ENCODE measurements at places on chromosomes 6 and 20. TPM values are rescaled to one million over a fixed set of nuclear protein-coding genes. Genes with fewer than 3 reads are reported as not detected.

GRCh38 chr20:4484379-4484997 lies 237.2 kb upstream of the PRND start:
- DNase-seq: no peak

DNA sequence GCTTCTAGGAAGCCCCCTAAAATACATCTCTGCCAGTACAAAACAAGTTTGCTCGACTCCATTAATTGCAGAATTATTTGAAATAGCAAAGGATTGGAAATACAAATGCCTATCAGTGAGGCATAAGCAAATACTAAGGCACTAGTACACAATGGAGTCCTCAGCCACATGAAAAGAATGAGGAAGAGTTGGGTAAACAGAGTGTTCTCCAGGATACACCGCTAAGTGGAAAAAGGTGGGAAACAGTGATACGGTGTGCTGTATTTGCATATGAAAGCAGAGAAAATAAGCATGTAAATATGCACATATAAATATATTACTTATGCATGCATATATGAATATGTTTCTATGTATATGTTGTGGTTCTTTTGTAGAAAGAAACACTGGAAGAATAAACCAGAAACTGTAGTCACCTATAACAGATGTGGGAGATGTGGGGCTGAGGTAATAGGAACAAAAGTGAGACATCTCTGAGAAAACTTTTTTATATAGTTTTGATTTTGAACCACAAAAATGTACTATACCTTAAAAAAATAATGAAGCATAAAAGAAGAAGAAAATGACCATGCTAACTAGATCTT lies 143.4 kb upstream of the MYLIP start:
- no peak for DNase-seq

GRCh38 chr6:35833536-35833935 lies 28.4 kb downstream of the LHFPL5 start:
- DNase-seq: no peak

ETV7 gene
- 0.09 TPM for total RNA-seq

TUBB1 gene
- total RNA-seq: not detected

DNA sequence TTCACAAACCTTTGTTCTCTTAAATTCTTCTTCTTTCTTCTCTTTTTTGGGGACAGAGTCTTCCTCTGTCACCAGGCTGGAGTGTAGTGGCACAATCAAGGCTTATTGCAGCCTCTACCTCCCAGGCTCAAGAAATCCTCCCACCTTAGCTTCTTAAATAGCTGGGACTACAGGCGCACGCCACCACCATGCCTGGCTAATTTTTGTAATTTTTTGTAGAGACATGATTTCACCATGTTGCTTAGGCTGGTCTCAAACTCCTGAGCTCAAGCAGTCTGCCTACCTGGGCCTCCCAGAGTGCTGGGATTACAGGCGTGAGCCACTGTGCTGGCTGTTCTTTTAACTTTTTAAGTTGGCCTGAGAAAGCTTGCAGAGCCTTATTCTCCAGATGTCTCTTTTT lies 48.0 kb downstream of the NCOA3 start:
- no peak for DNase-seq

DNA sequence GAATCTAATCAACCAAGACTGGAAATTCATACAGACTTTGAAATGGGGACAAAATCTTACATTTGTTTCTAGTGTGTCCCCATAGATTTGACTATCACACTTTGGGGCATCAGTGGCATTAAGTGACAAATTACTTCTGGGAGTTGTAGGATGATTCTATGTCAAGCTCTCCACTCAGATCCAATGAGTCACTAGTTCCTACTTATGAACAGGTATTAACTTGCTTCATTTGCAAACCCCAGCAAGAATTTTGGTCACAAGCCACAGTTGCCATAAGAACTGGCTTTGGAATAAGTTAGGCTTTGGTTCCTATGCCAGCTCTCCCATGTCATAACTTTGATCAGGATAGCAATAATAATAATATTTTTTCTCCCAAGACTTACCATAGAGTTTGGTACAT lies 77.6 kb upstream of the PTPRK start:
- no peak for DNase-seq

GRCh38 chr6:6406715-6407070 lies 86.2 kb upstream of the F13A1 start:
- DNase-seq: no peak

- peak; percentile 76 for DNase-seq
These were observed 86.2 kb downstream of the PLEKHG1 start for GRCh38 chr6:150685860-150686259.

DNA sequence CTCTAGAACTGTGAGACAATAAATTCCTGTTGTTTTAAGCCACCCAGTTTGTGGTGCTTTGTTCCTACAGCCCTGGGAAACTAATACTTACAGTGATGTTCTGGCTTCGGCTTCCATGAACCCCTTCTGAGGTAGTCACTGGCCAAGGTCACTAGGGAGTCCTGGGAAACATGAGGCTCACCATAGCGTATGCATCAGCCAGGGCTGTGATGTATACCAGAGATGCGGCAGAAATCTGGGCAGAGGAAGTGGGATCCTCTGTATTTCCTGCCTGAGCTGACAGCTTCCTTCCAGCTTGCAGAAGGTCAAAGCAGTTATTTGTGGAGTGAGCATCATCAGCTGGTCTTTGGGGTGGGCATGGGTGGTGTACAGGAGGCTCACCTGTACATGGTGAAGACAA lies 27.9 kb downstream of the KAT14 start:
- DNase-seq: peak; percentile 28

DNA sequence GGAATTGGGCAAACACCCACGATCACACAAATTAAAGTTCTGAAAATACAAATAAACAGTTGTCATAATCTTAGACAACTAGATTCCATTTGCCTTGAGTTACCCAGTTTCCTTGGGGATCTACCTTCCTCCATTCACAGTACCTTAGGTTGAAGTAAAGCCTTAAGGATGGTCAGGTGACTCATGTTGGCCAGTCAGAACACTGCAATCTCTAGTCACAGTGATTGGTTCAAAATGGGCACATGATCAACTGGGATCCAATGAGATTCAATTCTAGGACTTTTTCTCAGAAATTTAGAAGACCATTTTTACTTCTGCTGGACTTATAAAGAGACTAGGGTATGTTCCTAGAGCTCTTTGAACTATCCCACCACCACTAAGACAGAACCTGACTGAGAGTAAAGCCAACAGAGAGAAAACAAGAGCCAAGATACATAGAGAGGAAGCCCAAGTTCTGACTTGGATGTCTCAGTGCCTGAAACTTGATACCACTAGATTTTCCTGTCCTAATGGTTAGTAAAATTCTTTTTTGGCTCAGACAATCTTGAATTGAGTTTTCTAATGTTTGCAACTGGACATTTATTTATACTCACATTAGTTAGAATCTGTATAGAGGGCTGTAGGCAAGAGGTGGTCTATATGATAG lies 8.6 kb upstream of the CLIC5 start:
- no peak for DNase-seq

DNA sequence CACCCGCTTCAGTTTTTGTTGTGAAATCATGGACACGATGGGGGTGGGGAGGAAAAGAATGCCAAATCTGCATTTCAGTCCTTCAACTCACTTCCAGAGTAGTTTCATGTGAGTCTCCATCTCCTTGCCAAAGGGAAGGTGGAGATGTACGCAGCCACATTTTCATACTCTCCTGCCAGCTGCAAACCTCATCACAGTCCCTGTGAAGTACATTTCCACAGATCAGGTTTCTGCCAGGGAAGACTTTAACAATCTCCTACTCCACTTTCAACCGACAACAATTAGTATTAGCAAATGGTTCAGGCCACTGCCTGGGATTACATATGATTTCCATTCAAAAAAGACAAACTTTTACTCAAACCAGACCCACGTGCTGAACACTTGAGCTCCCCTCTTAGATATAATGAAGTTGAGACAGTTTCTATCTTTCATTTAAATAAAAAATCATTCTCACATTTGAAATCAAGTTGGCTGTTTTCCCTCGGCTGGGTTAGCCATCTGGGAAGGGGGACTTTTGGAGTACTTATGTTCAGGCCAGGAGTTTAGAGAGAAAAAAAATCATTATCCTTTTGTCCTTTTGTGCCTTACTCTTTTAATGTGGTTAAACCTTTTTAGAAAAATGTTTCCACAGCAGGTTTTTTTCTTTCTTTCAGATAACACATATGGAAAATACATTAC lies 51.0 kb upstream of the CEP162 start:
- DNase-seq: no peak

CASS4 gene
- total RNA-seq: 0.05 TPM
